ENCODE measurements at places on chromosomes 3 and 15. TPM values are rescaled to one million over a fixed set of nuclear protein-coding genes. Genes with fewer than 3 reads are reported as not detected.

Gene LNP1
- total RNA-seq, result 1.2 TPM

Gene NPTN
- total RNA-seq, result 62.7 TPM

Gene FBXO22
- total RNA-seq, result 55.1 TPM

Gene CD200R1
- total RNA-seq, result not detected

Gene ADCY5
- total RNA-seq, result not detected

Gene SLC6A20
- total RNA-seq, result not detected

Gene NLGN1
- 8.9 TPM for total RNA-seq

Gene CPB1
- total RNA-seq, result not detected

Gene GPR160
- total RNA-seq, result 9.1 TPM

Gene CHST2
- 12.3 TPM for total RNA-seq

Gene ANKRD34C
- not detected for total RNA-seq

Gene DNAH12
- total RNA-seq, result under 0.01 TPM

Gene KLHL40
- total RNA-seq, result not detected

Gene LIPH
- not detected for total RNA-seq

Gene PCOLCE2
- total RNA-seq, result not detected

Gene SIDT1
- not detected for total RNA-seq

Gene HYAL2
- total RNA-seq, result 505 TPM

Gene ZIC4
- total RNA-seq, result not detected

Gene FBXL2
- 18.1 TPM for total RNA-seq

Gene FEZF2
- total RNA-seq, result not detected

Gene RASGRP1
- total RNA-seq, result under 0.01 TPM

Gene PTH1R
- total RNA-seq, result not detected

Gene GATA2
- total RNA-seq, result 52.0 TPM

Gene MORC1
- not detected for total RNA-seq

Gene ARGFX
- not detected for total RNA-seq

Gene FILIP1L
- 39.2 TPM for total RNA-seq

Gene COX5A
- 199 TPM for total RNA-seq

Gene RAB5A
- total RNA-seq, result 53.8 TPM

Gene P2RY13
- total RNA-seq, result not detected

Gene GPR156
- 0.07 TPM for total RNA-seq

Gene PAQR9
- not detected for total RNA-seq

Gene GRM7
- not detected for total RNA-seq

Gene NUP210
- total RNA-seq, result 0.33 TPM

Gene LAMB2
- 338 TPM for total RNA-seq

Gene SLC6A11
- total RNA-seq, result not detected

Gene ACKR2
- total RNA-seq, result 0.67 TPM

Gene CCR1
- not detected for total RNA-seq

Gene KBTBD8
- total RNA-seq, result 4.0 TPM

Gene SLC12A1
- total RNA-seq, result not detected

Gene GPR62
- total RNA-seq, result 0.20 TPM

Gene CNTN6
- not detected for total RNA-seq

Gene TTC21A
- total RNA-seq, result 2.2 TPM

Gene DHFR2
- 3.4 TPM for total RNA-seq

Gene BTLA
- total RNA-seq, result not detected

Gene AADACL2
- not detected for total RNA-seq

Gene PTPRG
- total RNA-seq, result 24.6 TPM

Gene FAM227B
- 0.98 TPM for total RNA-seq

Gene GALNT15
- 5.3 TPM for total RNA-seq

Gene UBXN7
- total RNA-seq, result 5.9 TPM

Gene GOLGA6B
- total RNA-seq, result not detected

Gene UTS2B
- 0.53 TPM for total RNA-seq

Gene RYR3
- not detected for total RNA-seq

Gene PARP6
- total RNA-seq, result 10.6 TPM

Gene DPH3
- total RNA-seq, result 21.7 TPM

Gene SLC9C1
- total RNA-seq, result not detected

Gene RBSN
- total RNA-seq, result 12.9 TPM

Gene ALDH1L1
- total RNA-seq, result not detected

Gene USP13
- total RNA-seq, result 15.2 TPM

Gene CD96
- not detected for total RNA-seq
